ENCODE measurements at places on chromosomes 7 and 10.
A peak's percentile ranks its signal among the peaks of the same experiment; 100 is the strongest.

DNA sequence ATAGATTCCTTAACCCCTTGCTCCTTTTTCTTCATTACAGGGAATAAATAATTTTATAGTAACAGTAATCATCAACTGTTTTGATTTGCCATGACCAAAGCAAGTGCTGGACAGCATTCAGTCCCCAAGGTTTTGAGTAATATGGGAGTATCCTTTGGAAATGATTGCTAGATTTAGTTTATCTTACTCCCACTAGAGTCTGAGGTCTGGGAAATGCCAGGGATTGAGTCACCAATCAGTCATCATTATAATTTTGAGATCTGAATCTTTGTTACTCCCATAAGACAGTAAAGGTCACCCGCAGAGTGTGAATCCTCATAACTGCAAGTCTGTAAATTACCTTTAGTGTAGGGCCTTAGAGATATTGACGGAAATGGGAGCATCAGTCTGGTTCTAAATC is 133.7 kb upstream of the SEMA3E start:
- no peak for DNase-seq

DNA sequence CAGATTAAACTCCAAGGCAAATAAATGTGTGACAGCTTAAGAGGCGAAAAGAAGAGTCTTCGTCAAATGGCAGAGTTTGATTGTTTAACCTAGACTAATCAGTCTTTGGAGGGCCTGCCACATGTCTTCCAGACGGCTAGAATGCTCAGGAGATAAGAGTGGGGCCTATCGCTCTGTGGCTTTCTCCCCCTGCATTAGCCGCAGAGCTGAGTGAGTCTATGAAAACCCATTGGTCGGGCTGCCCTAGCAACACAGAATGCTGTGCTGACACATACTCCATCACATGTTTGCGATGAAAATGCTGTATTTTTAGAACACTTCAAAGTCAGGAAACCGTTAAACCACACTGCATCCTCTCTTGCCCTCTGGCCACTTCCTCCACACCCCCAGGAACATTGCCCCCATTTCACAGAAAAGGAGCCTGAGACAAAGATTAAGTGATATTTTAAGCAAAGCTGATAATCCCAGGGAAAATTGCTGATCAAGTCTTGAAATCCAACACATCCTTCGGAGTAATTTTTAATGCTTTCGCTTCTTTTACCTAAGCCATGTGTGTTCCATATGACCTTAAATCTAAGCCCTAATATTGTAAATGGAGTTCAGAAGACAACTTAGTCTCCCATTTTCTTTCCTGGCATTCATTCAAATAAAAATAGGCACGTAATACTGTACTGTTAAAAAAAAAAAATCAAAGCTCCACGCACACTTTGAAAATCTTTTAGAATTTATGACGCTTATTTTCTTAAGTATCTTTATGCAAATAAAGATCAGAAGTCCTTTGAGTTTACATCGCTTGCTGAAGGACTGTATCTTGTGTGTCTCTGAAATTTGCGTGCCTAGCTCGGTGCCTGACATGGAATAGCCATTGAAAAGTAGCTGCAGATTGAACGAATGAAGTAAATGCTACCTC is 161.2 kb downstream of the CELF2 start:
- no peak for DNase-seq

DNA sequence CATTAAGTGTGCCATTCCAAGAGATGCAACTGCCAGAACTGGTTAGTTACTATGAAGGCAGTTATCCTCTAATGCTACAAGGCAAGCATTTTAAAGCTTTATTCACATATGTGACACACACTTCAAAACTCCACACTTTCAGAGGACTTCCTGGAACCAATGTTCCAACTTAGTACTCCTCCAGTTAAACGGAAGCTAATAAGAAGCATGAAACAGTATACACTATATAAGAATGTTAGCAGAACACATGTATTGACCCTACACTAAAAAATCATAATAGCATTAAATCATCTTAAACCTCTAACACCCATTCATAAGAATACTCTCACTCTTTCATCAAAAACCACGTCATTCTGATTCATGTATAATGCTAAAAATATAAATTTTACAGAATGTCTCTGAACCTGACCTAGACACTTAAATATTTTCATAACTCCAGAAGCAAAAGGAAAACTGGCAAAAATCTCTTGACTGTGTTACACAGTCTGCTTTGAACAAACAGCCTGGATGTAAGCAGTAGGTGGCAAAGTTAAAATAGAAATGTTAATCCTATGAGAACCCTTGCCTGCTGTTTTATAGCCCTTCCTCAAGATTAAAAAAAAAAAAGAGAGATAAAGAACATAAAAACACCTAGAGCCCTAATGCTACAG is 135.0 kb downstream of the SEMA3C start:
- no peak for DNase-seq

- no peak for DNase-seq
These were observed 31.6 kb upstream of the KCNIP2 start for GRCh38 chr10:101875068-101875688.

DNA sequence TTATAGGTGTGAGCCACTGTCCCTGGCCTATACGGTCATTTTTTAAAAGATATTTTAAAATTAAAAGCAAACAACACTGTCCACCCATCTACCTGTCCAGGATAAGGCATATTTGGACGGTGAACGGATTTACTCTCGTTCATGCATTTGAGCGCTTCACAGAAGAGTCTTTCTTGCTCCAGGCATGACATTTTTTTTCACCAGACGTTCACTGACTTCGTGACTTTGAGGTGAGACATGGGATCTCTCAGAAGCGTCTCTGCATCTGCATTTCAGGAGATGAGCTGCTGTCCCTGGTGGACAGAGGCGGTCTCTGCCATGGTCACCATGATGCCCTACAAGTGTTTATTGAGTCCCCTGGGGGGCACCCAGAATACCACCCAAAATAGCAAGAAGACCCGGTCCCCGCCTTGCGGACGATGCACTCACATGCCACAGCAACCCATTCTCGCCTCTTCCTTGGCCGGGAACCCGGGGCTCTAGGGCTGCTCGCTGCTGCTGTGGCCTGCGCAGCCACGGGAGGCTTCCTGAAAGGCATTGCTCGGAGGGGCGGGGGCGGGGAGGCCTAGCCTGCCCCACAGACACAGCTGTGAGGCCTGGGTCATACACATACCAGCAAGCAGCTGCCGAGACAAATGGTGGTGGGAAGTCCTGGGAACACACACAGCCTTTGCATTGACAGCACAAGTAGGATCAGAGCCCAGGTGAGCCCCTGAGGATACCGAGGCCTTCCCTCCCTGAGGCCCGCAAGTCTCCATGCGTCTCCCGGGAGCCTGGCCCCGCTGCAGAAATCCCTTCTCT is 84.4 kb downstream of the RGS10 start:
- DNase-seq = no peak

- DNase-seq = no peak
These were observed 46.0 kb downstream of the ATAD1 start for GRCh38 chr10:87771871-87772500.

GRCh38 chr7:50142425-50143017 is 49.5 kb upstream of the ZPBP start:
- no peak for DNase-seq

- no peak for DNase-seq
These were observed 25.6 kb upstream of the RBAK start for GRCh38 chr7:5020098-5020497.

DNA sequence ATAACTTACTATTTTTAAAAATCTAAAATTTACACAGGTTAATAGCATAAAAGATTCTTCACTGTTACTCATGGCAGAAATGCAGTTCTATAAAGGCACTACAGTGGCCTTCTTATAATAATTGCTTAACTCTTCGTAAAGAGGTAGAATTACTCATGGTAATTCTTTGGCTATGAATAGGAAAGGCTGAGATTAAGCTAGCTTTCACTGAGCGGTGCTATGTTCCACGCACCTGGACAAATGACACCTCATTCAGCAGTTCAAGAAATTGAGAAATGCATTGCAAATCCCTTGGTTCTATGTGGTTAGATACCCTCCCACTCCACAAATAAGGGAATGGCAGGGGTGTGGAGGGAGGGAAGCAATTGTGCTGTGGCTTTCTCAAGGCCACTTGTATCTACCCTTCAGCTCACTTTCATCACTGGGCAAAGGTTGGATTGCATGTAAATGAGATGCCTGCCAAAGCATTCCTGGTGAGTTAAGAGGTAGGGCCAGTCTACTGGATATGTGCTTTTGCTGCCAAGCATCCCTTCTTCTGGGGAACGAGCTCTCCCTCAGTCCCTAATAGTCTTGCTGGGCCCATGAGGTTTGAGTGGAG is 210.9 kb downstream of the TEX36 start:
- DNase-seq = no peak

DNA sequence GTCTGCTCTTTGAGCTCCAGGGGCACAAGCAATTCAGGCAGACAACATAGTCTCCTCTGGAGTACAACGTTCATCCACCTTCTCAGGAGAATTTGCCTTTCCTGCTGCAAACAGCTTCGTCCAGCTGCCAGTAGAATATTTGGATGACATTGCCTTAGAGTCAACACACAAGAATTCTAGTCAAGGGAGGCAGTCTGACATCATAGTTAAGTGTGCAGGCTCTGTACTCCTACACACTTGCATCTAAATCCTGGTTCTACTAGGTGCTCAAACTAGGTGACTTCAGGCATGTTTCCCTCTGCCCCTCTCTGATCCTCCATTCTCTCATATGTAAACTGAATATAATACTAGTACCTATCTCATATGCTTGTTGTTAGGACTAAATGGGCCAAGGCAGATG is 314.8 kb downstream of the HPSE2 start:
- DNase-seq = peak; percentile 60

DNA sequence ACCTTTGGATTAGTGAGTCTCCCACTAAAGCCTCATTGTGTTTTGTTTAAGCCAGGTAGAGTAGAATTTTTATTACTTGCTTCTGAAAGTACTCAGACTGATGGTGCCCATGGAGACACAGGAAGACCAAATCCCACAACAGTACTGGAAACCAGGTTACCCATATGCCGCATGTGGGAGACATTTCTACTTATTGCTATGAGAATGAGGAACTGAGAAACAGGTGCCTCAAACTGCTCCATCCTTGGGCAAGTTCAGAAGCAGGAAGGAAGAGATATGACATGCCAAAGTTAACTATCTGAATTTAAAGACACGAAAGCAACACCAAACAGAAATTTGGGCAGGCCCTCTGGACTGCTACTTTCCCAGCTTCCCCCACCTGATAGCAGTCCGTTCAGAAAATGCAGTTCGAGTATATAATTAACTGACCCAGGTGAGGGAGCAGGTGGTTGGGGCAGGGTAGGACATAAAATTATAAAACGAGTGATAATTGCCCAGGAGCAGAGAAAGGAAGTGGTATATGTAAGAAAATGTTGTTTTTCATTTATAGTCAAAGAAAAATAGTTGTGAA is 382.3 kb upstream of the MTPN start:
- no peak for DNase-seq

- DNase-seq = no peak
These were observed 3.2 kb upstream of the RSU1 start for GRCh38 chr10:16820421-16820820.

DNA sequence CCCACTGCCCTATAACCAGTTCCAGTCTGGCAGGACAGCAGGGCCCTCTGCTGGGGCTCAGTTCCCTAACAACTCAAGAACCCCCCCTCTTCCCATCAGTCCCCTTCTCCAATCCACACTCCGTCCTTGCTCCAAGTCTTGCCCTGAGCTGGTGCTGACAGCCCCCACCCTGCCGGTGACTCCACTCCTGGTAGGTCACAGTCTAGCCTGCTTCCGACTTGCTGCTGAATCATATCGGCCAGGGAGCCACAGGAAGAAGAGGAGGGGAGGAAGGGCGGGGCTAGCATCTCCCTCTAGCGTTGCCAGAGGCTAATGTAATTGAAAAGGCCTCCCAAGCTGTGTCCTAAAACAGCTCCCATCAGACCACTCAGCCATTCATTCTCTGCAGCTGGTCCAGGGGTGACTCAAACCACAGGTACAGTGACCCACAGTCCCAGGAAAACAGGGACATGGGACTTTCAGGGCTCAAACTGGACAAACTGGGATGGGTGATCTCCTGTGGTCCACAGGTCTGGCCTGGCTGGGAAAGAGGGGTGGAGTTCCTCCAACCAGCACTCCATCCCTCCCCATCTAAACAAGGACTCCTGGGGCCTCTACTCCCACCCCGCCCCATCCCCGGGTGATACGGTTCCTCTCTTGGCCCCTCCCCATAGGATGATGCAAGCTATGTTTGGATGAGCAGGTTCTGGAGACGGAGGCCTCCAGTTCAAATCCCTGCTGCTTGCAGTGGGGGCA is 158.8 kb downstream of the SH3PXD2A start:
- DNase-seq = peak; percentile 58

DNA sequence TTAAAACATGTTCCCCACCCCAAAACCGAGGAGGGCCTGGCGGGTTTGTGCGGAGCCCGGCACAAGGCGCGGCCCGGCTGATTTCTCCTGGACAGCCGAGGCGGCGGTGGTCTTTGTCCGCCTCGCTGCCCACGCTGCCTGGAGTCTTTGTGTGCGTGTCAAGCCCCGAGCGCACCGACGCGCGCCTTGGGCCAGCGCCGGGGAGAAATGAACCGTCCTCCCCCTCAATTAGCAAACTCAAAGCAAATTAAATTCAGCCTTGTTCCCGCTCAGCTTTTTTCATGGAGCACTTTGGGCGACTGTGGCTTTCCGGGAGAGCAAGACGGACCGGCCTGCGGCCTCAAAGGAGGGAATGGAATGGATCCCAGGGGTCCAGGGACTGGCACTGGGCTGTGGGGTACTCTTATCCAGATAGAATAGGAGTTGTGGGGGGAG is 4.1 kb downstream of the EMX2 start:
- no peak for DNase-seq

- DNase-seq = no peak
These were observed 9.6 kb upstream of the MYPN start for GRCh38 chr10:68099736-68100135.

DNA sequence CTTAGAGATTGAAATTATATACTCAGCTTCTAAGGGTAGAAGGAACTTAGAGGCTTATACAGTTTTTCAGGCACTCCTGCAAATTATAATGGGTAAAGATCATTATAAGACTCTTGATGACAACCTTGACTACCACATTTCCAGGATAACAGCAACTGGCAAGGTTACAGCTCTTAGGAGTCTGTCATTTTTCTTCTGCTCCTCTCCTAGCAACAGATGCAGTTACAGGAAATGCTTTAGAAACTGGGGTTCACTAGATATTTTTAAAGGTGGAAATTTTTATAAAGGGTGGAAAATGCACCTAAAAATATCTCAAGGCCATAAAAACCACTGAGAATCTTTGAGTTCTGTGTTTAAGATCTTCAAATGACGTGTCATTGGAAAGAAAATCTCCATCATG is 185.8 kb downstream of the RELN start:
- DNase-seq = no peak

GRCh38 chr7:95424716-95425115 is 10.1 kb downstream of the PON2 start:
- DNase-seq = no peak

All from AG04450 (cell line).